Stimulated activated CD8-positive, alpha-beta memory T cell treated with anti-CD3 and anti-CD28 coated beads, Interleukin-15, amount 100 ng/mL, for 48 hours (primary cell): ENCODE measurements at places on chromosomes 7 and 10.

DNA sequence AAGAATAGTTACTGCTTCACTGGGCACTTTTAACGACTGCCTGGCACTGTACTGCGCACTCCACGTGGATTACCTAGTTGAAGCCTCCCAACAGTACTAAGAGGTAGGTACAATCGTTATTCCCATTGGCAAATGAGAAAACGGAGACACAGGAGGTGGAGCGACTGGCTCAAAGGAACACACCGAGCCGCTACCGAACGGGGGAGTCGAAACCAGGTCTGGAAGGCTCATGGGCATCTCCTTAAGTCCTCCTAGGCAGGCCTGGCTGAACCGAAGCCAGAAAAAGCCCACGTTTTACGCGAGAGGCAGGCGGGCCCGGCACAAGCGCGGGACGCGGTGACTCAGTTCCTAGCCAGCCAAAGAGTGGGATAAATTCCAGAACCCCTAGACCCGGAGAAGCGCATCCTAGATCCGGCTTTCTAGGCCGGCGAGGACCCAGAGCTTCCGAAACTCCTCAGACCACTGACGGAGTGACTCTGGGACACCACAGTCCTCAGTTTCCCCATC, 472 bp downstream of the PDAP1 start:
- peak; percentile 15 for DNase-seq

- DNase-seq: no peak
Observed at GRCh38 chr7:104096683-104097082, 107.2 kb upstream of the RELN start.

GRCh38 chr10:32004161-32004591, 52.0 kb downstream of the KIF5B start:
- no peak for DNase-seq

DNA sequence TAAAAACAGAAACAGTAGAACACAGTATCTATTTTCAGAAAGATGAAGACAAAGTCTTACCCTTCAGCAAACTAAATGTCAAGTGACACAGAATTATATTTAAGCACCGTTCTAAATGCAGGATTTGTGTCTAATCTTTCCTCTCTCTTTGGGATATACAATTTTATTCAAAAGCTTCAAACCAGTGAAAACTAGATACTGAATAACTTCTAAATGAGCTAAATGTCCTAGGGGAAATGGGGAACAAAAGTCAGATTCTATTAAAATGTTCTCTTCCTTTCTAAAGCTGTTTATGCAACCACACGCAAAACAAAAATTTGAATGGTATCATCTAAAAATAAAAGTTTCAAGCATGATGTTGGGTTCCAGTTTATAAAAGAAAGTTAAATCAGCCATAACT, 136.4 kb upstream of the AOAH start:
- DNase-seq: no peak

DNA sequence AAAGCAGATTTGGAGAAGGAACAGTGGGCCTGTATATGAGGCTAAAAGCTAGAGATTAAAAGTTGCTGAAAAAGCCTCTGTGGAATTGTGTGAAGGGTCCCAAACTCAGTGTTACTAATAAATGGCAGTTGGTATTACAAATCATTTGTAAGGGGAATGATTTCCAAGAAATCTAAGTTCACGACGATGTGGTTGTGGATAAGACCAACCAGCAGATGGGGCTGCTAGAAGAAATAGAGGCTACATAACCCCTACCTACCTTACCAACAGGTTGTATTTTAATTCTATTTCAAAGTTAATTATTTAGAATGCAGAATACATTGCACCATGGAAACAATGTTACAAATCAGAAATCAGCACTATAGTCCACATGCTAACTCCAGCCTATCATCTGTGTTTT, 377.1 kb downstream of the HPSE2 start:
- no peak for DNase-seq

- no peak for DNase-seq
Observed at GRCh38 chr10:119625570-119626280, 25.5 kb upstream of the BAG3 start.

- no peak for DNase-seq
Observed at GRCh38 chr7:124269774-124270173, 236.9 kb upstream of the TMEM229A start.

DNA sequence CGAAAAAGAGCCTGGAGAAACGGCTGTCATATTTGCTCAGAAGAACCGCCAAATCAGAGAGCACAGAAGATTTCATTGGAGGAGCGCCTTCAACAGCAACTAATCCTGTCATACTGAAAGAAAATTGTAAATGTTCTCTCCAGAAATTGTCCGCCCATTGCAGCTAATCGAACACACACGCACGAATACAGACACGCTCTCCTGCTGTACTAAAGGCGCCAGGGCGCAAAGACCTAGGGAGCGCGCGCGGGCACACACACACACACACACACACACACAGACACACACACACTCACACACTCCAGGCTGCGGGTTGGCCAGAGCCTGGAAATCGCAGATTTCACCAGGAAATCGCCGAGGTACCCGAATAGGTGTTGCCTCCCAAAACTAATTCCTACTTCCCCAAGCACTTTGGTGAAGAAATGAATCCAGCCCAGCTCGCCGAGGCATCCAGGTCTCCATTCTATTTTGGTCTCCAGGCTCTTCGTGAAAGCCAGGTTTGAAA, at the start of gene CHRM2:
TSS of gene CHRM2 (plus strand) at position 157 of the 505 bp plus-strand sequence. CDS start 146,214 bp downstream, outside the sequence.
- no peak for DNase-seq

DNA sequence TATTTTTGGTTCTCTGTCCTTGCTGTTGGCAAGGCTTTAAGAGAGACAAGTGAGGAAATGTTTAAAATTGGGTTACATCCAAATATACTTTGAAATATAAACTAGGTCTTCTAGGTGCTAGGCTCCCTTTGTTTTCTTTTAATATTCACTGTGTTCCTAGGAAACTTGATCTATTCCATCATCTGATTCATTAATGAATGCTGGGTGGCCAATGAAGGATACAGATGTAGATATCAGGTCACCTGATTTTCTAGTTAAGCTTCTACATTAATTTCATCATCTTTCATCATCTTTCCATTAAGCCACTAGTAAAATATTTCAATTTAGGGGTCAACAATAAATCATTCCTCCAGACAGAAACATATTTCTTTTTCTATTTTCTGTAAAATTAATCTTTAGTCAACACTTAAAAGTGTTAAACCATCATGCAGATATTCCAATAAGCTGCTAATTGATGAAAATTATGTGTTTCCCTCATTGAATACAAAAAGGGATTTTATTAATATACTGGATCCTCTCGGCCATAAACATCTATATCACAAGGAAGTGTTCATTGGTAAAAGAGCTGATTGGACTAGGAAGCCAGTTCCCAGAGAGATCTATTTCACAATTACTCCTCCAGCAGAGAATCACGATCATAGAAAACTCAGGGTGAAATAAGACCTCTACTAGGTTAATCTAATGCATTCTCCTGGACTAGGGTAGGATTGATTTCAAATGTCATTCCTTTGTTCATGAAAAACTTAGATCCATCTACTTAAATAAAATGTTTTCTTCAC, 14.7 kb downstream of the HGF start:
- DNase-seq: no peak

GRCh38 chr7:138235207-138235606, 158.9 kb downstream of the AKR1D1 start:
- DNase-seq: no peak

DNA sequence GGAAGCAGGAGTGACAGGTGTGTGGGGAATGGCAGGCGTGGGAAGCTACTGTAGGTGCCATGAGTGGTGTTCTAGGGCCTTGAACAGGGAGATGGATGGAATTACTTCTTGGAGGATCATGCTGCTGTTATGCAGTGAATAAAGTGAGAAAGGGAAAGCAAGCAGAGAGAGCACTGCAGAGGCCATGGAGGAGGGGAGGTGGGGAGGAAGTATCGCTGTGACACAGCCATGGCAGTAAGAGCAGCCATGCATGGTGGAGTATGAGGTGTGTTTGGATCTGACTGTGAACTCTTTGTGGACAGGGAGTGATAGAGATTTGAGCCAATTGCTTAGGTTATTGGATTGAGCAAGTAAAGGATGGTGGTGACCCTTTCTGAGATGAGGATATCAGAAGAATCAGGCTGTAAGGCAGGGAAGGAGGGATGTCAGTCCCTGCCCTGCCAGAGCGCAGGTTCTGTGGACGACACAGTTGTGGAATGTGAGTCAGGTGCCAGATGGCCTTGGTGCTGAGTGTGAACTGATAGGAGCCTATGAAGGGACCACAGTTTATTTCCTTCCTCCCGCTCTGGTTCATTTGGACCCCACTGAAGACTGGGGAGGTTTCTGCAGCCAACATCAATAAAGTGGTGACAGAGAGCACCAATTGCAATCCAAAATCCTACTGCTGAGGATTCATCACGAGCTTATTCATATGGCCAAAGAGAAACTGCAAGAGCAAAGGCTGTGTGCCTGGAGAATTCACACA, 105.5 kb upstream of the TMEM72 start:
- DNase-seq: no peak

DNA sequence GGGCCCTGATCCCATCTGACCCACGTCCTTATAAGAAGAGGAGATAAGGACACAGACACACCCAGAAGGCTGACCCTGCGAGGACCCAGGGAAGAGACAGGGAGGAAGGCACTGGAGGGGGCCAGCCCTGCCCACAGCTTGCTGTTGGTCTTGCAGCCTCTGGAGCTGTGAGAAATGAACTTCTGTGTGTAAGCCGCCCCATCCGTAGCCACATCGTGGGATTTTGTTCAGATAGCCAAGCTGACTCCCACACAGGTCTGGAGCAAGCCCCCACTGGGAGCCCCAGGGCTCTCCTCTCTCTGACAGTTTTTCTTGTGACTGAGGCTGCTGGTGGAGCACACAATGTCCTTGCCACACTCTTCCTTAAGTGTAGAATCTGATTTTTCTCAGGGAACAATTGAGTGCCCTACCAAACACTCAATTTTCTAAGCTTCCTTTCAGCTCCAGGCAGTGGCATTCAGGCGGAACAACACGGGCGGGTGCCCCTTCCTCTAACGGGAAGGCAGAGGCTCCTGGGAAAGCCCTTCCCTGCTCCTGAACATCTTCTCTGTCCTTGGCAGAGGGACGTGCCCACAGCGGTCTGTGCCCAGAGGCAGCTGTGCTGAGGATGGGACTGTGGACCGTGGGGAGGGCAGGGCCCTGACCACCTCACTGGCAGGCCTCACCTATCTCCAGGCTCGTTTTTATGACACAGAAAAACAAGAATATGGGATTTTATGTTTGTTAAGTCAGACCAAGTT, 160.6 kb upstream of the SHH start:
- DNase-seq: no peak

DNA sequence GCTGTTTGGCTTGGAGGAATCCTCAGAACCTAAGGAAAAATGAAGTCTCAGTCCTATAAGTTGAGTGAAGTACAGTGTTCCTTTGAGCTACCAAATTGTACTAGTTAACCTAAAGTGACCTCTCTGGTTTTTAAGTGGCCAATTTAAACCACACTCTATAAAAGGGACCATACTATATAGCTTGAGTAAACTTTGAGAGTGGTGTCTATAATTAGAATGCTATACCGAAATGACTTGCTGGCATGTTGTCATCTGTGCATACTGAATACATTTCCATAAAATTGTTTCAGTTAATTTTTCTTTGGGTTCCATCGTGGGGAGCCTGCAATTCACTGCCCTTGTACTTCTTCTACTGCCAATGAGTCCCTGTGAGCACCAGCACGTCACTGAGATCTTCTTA, 151.1 kb downstream of the DKK1 start:
- DNase-seq: no peak

DNA sequence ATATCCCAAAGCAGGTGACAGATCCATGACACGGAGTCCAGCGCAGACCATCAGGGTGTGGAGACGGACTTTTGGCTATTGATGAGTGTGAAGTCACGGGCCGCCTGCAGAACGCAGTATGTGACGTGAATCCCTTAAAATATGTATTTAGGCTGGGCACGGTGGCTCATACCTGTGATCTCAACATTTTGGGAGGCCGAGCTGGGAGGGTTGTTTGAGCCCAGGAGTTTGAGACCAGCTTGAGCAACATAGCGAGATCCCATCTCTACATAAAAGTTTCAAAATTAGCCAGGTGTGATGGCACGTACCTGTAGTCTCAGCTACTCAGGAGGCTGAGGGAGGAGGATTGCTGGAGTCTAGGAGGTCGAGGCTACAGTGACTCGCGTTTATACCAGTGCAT, 1.9 kb upstream of the AMZ1 start:
- DNase-seq: no peak

DNA sequence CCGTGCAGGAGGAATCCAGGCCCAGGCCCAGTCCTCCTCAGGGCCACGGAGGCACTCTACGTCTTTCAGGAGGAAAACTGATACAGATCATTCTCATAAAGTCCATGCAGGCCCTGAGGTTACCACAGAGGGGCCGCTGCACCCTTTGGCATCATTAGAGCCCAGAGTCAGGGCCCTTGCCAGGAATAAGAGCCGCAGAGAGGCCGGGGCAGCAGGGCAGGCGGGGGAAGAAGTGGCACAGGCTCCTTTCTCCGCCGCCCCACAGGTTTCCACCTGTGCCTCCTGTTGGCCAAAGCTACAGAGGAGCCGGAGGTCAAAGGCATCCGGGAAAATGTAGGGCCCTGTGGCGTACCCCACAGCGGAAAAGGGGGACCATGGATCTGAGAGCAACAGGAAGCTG, 366.6 kb upstream of the SHH start:
- DNase-seq: no peak

DNA sequence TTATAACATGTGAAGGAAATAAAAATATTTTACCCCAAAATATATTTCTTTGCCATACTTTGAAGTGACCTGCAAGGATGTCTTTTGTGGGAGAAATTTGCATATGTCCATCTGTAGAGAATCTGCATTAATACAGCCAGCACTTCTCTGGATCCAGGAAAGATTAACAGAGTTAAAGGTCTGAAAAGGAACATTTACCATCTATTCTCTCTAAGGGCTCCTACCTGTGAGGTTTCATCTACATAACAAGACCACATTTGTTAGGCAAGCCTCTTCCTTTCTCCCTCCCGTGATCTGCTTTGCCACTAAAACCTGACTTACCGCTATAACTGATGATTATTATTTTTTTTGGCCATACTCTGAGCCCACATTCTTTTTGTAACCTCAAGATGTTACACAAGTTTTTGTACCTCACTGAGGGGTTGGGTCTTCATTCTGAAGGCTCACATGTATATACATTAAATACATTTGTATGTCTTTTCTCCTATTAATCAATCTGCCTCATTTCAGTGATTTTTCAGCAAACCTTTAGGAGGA, 129.4 kb downstream of the AKR1D1 start:
- DNase-seq: no peak
